ENCODE measurements at places on chromosomes 5 and 9.
A peak's percentile ranks its signal among the peaks of the same experiment; 100 is the strongest.

GRCh38 chr5:133936651-133937015 is 31.8 kb downstream of the C5orf15 start:
- DNase-seq = no peak

DNA sequence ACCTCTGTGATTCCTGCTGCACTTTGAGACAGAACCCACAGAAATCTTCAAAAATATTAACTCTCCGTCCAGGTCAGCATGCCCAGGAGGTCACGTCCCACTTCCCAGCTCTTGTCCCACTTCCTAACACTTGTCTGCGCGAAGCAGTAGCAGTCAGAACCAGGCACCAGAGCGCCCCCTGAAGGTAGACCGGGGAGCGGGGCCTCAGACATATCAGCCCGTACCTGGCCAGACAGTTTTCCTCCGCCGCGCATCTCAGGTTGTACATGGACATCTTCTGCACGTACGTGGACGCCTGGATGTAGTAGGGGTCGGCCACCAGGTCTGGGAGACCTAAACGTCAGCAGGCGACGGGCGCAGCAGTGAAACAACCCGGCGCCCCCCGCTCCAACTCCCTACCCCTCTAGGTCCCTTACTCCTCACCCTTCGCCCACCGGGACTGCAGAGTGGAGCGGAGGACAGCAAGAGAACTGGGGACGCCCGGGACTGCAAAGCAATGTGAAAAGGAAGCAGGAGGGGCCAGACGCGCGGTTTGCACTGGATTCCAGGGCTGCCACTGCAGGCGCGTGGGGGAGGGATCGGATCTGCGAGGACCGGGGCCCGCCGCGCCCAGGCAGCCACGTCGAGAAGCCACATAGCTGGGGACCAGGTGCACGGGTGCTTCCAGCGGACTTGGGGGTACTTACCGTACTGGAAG is 1.2 kb downstream of the LOX start:
- DNase-seq = peak; percentile 87

DNA sequence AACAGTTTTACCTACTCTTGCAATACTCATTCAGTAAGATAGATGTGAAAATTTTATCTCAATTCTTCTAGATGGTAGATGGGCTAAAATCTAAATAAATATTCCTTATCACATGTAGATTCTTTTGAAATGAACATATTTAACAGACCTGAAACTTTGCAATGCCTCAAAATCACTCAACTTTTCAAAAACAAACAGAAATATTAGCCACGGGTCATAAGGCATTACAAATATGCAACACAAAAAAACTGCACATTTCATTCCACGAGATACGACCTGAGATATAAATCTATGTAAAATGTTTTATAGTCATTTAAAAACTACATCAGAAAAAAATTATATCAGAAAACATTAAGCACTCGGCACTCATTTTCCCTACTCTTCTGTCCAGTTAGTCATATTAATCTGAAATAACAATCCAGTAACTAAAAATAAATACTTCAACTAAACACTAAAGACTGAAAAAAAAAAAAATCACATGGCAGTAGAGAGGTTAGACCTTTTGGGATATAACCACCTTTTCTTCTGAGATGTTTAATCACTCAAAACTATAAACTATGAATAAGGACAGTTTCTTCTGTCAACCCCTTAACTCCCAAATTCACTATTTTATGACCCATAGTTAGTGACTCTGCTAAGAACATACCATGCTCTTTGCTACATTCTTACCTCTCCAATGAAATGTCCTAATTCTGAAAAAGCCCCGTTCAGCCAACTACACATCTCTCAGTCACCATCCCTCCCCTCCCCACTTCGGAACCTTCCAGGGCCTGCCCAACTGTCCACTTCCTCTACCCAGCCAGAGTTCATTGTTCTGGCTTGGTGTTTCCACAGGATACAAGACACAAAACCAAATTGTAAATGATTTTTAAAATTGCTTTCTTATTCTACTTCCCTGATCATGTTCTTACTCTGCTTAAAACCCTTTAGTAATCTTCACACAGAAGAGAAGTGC is 6.4 kb downstream of the HOMER1 start:
- peak; percentile 40 for DNase-seq

DNA sequence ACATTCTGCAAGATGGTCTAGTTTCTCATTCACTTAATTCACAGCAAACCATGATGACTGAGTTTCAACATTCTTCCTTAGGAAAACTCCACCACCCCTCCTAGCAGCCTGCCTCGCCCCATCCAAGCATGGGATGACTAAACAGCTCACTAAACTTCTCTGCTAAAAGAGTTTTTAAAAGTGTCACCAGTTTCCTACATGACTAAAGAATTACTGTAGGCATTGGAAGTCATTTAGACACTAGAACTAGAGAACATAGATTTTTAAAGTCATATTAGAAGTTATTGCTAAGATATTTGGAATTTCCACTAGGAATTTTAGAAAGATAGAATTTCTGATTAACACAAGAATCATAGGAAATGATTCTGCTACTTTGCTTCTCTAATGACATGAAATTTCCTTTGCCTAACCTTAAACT is 5.5 kb upstream of the ESM1 start:
- no peak for DNase-seq

- DNase-seq = no peak
Observed at GRCh38 chr9:2465921-2466460, 155.6 kb upstream of the VLDLR start.

GRCh38 chr5:135029477-135030122 is 4.4 kb downstream of the PITX1 start:
- no peak for DNase-seq

DNA sequence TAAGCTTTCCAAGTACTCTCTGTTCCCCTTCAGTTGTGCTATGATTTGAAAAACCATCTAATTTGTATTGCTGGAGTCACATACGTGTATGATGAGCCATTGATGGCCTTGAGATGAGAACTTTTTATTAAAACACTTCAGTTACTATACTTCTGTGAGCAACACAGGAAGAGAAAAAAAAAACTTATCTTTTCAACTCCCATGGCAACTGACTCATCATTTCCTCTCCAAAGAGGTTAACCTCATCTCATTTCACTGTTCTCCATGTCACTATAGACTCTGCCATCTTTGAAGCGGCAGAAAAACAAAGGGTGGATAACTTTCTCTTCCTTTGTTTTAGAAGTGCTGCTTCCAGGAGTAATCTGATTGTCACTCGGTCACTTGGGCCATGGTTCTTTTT is 104.3 kb upstream of the PCSK1 start:
- peak; percentile 21 for DNase-seq

GRCh38 chr9:104993291-104993963 is 65.5 kb upstream of the ABCA1 start:
- DNase-seq = peak; percentile 31

DNA sequence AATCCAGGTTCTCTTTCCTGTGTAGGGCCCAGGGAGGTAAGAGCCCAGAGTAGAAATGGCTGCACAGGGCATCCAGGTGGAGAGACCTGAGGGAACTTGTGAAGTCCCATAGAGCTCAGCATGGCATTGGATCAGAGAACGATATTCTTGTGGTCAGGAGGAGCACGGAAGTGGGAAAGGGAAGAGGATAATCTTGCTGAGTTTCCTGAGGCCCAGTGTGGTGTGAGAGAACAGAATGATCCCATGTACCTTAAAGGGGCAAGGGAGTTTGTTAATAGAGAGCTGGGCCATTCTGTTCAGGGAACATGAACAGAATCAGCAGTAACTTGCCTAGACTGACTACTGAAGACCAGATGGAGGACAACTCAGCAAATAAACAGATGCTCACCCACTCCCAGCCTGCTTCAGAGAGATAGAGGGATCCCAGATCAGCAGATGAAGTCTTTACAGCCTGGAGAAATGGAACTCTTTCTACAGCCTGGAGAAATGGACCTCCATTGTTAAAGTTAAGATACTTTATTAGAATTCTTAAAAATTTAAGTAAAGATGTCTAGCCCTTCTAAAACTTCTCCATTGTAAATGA is 119.7 kb upstream of the ELL2 start:
- DNase-seq = no peak

GRCh38 chr9:23635276-23635675 is 190.8 kb downstream of the ELAVL2 start:
- no peak for DNase-seq

- peak; percentile 6 for DNase-seq
Observed at GRCh38 chr5:68661237-68661636, 432.6 kb upstream of the SLC30A5 start.

- no peak for DNase-seq
Observed at GRCh38 chr5:25009063-25009462, 364.3 kb upstream of the CDH10 start.

DNA sequence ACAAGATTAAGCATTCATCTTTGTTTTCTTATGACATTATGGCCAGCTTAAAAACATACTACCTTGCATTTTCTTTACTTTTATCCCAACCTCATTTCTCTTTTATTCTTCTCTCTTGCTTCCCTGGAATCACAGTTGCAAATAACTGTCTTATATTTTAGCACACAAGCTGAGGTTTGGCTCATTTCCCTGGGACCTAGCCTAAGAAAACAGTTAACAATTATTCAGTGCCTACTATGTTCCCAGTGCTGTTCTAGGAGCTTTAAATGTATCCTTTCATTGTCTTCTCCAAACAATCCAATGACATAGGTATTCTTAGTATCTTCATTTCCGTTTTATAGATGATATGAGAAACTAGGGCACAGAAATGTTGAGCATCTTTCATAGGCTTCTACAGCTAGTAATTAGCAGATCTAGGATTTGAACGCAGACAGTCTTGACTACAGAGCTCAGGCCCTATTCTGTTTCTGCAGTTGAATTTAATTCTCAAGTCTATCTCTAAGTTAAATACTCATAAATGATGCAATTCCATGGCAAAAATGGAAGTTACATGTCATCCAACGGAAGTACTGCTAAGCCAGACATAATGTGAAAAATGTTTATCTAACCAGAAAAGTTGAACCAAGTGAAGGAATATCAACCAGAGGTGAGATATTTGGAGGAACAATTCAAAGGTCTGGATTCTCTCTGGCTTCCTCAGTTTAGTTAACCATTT is 52.3 kb upstream of the MTAP start:
- DNase-seq = no peak

DNA sequence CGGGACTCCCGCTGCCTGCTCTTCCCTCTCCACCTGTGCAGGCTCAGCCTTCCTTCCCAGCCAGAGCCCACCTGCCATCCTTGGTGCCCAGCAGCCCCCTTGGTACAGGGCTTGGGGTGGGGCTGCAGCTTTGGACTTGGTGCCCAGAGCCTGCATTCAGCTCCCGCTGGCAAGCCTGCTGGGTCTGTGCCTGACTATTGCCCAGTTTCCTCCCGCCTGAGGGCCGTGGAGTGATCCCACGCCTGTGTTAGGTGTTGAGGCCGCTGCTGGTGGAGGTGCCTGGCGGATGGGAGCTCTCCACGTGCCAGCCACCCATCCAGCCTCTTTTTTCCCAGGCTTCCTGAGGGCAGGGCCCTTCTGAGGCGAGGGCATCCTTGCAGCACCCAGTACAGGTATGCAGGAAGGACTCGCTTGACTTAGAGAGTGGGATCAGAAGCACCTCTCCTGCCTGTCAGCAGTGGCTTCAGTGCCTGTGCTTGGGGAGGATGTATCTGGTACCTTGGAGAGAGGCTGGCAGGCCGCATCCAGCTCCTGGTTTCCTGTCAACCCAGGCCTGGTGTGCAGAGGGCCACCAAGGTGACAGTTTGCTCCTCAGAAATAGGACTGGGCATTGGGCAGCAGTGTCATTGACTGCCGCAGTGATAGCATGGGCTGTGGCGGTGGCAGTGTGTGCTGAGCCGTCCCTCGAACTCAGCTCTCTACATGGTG is 7.8 kb downstream of the RXRA start:
- no peak for DNase-seq

DNA sequence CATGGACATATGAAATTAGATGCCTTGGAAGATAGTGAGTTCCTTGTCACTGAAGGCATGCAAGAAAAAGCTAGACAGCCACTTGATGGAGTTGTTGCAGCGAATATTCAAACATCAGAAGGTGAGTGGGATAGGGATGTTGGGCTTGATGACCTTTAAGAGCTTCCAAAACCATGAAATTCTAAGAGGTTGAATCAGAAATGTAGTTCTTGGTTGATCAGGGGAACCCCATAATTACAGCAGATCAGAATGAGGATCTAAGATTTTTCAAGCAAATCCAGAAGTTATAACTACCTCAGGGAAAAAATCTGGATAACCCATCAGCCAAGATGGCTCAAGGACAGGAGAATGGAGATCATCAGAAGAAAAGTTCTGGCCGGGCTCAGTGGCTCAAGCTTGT is 244.3 kb upstream of the NR4A3 start:
- DNase-seq = no peak

GRCh38 chr5:136081217-136081591 is 51.4 kb upstream of the SMAD5 start:
- DNase-seq = no peak

All from KBM-7 (cell line).